ENCODE measurements at places on chromosomes 4 and X.

GRCh38 chr4:20617678-20618396 is 82.4 kb upstream of the PACRGL start:
- no peak for DNase-seq

DNA sequence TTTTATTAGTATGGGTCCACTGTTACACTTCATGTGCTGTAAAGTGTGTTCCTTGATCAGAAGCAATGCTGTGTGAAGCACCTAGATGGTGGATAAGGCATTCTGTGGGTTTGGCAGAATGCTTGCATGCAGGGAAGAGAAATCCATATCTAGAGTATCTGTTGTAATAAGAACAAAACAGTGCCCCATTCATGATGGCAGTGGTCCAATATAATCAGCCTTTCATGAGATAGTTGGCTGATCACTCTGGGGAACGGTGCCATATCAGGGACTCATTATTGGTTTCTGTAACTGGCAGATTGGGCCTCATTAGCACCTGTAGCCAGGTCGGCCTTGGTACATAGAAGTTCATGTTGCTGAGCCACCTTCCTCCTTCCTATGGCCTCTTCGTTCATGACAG is 28.7 kb downstream of the STIM2 start:
- no peak for DNase-seq

- DNase-seq, result no peak
Observed at GRCh38 chrX:112513154-112513553, 166.6 kb downstream of the LHFPL1 start.

DNA sequence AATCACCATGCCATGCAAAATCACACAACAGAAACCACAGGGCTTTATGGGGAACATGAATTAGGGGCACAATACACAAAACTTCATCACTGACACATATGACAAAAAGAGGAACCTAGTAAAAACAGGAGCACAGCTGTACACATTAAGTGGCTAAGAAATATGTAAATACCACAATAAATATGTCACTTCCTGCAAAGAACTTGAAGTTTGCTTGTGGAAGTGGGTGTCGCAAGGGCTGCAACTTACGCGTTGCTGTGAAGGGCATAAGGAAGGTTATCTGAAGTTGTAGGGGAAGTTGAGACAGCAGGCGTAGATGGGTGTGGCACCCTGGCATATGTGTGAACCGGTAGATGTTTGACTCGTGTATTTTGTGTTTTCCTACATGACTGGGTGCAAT is 42.4 kb downstream of the CLCN4 start:
- no peak for DNase-seq

GRCh38 chrX:9171841-9172463 is 138.0 kb upstream of the FAM9B start:
- no peak for DNase-seq

DNA sequence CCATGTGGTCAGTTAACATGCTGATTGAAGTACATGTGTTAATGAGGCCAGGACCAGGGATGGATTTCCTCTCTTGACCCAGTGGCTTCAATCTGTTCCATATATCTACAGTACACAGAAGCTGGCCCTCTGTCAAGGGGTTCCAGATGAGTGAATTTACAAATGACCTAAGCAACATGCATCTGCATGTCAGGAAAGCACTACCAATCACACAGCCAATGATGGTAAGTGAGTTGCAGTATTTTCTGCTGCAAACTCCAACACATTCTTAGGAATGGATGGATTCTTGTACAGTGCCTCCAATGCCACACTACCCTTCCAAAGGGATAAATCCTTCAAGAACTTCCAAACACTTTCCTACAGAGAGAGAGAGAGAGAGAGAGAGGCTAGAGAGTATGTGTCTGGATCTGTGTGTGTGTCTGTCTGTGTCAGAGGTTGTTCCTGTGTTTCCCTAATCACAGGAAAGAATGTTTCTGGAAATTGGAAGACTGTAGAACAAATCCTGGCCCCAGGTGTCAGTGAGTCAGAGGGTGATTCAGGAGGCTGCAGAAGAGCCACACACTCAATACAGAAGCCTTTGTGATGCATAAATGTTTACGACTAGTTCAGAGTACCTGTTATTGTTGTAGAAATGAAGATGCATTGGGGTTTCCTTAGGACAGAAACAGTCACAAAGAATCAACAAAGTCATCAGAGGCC is 107.5 kb downstream of the GUCY2F start:
- no peak for DNase-seq

DNA sequence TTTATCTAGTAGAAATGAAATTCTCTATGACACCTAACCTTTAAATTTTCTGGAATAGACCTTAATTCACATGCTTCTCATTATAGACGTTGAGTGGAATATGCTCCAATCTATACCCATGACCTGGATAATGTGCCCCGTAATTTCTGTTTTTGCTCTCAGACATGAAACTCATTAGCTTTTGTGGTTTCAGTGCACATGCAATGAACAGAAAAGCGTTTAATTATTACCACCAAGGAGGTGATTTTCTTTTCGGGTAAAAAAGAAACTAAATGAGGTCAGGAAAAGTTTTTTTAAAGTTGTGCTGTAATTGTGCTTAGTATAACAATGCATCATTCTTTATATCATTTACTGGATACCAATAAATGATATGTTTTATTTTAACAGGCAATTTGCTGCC is 1703.9 kb upstream of the TENM3 start:
- DNase-seq, result no peak

- no peak for DNase-seq
Observed at GRCh38 chr4:186015212-186015817, 53.6 kb upstream of the TLR3 start.

- DNase-seq, result no peak
Observed at GRCh38 chr4:89158884-89159503, 47.7 kb downstream of the TIGD2 start.

DNA sequence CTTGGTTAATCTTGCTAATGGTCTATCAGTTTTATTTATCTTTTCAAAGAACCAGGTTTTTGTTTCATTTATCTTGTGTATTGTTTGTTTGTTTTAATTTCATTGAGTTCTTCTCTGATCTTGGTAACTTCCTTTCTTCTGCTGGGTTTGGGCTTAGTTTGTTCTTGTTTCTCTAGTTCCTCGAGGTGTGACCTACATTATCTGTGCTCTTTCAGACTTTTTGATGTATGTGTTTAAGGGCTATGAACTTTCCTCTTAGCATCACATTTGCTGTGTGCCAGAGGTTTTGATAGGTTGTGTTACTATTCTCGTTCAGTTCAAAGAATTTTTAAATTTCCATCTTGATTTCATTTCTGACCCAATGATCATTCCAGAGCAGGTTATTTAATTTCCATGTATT is 365.4 kb upstream of the GATB start:
- DNase-seq, result no peak

DNA sequence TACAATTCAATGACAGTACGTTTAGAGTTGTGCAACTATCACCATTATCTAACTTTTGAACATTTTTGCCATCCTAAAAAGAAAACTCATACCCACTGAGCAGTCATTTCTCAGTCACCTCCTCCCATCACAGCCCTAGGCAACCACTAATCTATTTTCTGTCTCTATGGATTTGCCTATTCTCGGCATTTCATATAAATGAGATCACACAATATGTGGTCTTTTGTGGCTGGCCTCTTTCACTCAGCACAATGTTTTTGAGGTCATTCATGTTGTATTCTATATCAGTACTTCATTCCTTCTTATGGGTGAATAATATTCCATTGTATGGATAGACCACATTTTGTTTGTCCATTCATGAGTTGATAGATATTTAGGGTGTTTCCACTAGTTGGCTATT is 103.0 kb downstream of the PPEF1 start:
- no peak for DNase-seq

DNA sequence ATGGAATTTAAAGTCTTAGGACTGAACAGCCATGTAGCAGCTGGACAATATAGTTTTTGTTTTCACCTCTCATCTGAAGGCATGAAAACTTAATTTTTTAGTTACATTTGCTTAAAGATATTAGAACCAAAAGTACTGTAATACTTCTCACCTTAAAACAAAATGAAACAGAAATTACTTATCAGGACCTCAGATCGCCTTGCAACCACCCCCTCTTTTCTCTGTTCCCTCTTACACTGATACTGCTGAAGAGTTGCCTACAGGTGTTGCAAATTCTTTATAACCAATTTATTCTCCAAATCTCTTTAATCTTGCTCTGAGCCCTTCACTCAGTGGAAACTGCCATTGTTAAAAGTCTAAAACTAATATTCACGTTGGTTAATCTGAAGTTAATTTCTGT is 145.0 kb downstream of the SPCS3 start:
- DNase-seq, result no peak

DNA sequence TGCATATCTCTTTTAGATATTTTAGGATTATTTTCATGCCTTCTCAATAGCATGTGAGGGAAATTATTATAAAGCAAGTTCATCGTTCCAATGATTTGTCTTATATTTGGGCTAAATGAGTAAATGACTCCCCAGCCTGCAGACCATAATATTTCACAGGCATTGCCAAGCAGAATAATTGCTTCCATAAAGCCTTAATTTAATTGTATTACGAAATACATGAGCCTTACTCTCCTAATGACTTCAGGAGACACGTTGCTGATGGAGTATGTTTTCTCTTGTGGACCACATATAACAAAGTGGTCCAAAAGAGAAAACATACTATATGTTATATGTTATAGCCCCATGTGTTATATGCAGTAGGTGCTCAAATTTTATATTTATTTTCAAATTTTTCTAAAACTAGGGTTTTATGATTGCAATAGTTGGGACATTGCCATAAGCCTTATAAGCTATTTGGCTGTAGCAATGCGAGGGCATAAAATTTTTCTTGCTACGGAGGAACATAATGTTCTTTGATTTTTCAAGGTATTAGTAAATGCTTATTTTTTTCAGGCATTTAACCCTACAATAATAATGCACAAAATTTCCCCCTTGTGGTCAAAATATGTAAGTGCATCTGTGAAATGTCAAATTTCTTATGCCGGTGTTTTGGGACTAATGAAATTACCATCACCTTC is 26.2 kb upstream of the TMPRSS11D start:
- no peak for DNase-seq

DNA sequence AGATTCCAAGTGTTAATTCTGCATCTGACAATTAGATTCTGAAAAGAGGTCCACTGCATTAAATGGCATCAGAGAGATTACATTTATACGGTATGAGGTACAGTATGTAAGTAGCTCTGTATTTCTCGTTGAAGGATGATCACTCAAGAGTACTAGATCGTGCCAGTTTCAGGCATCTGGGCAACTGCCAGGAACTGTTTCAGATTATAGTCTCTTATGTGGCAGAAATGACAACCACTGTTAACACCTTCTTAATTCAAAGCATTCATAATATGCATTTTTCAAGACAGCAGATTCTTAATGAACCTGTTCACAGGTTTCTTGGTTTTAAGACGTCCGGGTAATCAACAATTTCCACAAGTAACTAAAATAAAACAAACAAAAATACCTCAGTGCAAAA is 1.6 kb downstream of the ANKRD50 start:
- DNase-seq, result no peak

DNA sequence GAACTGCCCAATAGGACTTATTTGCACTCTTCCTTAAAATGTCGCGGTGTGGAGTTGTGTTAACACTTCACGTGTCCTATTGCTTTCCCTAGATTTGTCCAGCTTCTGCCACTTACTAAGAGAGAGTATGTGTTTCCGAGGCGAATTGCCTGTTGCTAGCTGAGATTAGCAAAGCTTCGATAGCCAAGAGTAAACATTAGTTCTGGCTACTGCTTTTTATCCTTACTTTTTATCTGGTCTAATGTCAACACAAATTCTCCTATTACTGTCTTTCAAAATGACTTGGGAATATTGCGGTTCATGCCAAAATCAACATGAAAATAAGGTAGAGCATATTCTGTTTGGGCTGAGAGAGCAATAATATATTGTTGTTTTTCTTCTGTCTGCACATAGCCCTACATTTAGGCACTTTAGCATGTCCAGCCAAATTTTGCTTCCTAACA is 90.4 kb upstream of the VEGFC start:
- no peak for DNase-seq

DNA sequence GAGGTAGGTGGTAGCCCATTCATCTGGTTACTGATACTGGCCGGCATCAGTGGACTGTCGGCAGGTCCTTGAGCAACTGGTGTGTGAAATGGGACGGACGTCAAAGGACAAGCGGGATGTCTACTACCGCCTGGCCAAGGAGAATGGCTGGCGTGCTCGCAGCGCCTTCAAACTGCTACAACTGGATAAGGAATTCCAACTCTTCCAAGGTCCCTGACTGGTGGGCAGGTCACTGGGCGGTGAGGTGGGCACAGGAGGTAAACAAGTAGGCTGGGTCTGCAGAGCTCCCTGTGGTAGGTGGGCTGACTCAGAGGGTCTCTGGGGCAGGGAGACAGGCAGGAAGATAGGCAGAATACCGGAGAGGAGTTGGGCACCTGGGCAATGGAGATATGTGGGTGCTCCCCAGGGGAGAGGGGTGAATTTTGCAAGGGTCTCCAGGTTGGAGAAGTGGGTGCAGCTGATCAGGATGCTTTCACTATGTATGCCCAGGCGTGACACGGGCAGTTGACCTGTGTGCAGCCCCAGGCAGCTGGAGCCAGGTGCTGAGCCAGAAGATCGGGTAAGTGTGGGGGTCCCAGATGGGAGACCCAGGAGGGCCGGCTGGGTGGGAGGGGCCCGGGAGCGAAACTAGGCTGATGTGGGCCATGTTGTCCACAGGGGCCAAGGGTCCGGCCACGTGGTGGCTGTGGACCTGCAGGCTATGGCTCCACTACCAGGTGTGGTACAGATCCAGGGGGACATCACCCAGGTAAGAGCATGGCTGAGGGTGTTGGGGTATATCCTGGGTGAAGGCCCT is 2.2 kb downstream of the FTSJ1 start:
- no peak for DNase-seq

DNA sequence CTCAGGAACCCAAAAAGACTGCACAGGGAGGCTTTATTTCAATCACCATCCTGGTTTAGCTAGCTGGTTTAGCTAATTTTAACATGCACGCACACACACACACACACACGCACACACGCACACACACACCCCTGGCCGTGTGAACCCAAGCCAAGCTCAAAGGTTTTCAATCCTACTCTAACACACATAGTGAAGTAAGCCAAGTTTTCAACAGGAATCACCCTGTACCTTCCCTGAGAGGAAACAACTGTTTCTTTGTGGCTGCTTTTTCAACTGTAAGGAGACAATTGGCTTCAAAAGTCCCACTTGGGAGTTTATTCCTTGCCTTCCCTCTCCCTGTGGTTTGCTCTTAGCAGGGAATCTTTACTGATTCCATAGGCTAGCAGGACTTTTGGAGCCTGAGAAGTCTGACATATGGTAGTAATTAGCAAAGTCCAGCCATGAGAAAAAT is 98.9 kb upstream of the BMP3 start:
- DNase-seq, result no peak

- no peak for DNase-seq
Observed at GRCh38 chr4:37644962-37645361, 41.2 kb downstream of the RELL1 start.

- DNase-seq, result no peak
Observed at GRCh38 chr4:91288702-91289311, 1015.0 kb upstream of the GRID2 start.

DNA sequence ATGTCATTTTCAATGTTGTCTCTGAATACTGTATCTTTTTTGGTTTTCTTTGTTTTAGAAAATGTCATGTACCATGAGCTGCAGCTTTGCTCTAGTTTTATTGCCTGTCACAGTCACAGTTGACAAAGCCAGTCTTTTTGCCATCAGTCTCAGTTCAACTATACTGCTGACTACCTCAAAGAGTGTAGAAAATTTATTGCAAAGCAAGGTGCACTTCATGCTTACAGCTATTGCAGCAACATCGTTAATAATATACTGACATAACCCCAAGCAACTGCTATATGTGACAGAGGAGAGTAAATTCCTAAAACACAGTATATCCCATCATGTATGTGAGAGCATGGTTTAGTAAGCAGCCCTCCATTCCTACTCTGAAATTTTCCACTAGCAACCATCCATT is 2022.3 kb downstream of the ARAP2 start:
- no peak for DNase-seq

- no peak for DNase-seq
Observed at GRCh38 chrX:74680391-74680790, 66.0 kb upstream of the RLIM start.
